ENCODE measurements at places on chromosomes 1 and 21.
A peak's percentile ranks its signal among the peaks of the same experiment; 100 is the strongest.

GRCh38 chr1:47972864-47973432 lies 24.2 kb downstream of the TRABD2B start:
- DNase-seq, result no peak

- DNase-seq, result peak; percentile 86
Measured at GRCh38 chr1:32240140-32240951, 6.7 kb upstream of the FAM167B start.

DNA sequence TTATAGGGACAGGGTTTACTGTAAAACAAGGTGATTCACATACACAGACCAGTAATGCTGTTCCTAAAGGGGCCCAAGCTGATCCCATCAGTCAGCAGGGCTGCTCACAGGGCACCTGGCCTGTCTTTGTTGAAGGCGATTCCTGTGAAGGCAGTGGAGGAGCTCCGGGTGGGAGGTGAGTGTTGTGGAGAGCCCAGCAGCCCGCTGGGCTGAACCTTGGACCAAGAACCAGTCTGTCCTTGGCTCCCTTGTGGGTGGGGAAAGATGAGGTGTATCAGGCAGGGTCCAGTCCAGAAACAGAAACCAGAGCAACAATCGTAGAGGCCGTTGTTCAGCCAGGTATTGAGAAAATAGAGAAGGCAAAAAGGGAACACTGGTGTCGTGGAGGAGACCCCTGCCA lies 12.5 kb downstream of the PDXK start:
- no peak for DNase-seq

- DNase-seq, result no peak
Measured at GRCh38 chr1:221756830-221757551, 15.1 kb upstream of the DUSP10 start.

DNA sequence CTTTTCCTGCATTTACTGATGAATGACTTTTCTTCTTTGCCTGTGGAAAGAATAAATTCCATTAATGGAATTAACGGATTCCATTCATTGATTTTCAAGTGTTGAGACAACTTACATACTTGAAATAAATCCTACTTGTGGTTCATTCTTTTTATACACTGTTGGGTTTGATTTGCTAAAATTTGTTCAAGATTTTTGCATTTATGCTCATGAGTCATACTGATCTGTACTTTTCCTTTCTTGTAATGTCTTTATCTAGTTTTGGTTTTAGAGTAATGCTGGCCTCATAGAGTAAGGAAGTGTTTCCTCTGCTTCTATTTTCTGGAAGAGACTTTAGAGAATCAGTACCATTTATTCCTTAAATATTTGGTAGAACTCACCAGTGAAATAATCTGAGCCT lies 14.4 kb downstream of the UROD start:
- no peak for DNase-seq

- DNase-seq, result no peak
Measured at GRCh38 chr1:72366466-72366865, 84.1 kb upstream of the NEGR1 start.

DNA sequence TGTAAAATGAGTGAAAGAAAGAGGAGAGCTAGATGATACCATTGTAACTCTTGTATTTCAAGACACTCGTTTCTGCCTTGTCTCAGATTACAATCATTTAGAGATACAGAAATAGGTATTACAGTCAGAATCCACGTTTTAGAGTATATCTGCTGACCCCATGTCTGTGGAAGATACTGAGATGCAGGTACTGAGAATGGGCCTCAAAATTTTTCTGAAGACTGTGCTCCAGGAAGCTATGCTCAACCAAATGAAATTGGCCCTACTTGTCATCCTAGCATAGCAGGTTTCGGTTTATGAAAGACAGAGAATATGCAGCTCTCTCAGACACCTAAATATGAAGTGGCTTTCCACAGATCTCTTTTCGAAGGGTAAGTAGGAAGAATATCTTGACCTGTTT lies 6.0 kb upstream of the WARS2 start:
- DNase-seq, result no peak

GRCh38 chr1:36091141-36091540 lies 2.4 kb downstream of the ADPRS start:
- DNase-seq, result no peak

DNA sequence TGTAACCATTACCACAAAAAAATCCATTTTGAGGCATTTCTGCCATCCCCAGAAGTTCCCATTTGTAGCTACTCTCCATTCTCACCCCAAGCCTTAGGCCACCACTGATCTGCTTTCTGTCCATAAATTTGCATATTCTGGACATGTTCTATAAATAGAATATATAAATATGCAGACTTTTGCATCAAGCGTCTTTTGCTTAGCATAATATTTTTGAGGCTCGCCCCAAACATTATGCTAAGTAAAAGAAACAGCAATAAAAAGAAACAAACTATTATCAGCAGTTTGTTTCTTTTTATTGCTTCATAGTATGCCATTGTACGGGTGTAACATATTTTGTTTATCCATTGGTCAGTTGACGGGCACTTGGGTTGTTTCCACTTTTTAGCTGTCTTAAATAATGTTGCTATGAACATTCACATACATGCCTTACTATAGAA lies 7.9 kb downstream of the TFAP2E start:
- no peak for DNase-seq

DNA sequence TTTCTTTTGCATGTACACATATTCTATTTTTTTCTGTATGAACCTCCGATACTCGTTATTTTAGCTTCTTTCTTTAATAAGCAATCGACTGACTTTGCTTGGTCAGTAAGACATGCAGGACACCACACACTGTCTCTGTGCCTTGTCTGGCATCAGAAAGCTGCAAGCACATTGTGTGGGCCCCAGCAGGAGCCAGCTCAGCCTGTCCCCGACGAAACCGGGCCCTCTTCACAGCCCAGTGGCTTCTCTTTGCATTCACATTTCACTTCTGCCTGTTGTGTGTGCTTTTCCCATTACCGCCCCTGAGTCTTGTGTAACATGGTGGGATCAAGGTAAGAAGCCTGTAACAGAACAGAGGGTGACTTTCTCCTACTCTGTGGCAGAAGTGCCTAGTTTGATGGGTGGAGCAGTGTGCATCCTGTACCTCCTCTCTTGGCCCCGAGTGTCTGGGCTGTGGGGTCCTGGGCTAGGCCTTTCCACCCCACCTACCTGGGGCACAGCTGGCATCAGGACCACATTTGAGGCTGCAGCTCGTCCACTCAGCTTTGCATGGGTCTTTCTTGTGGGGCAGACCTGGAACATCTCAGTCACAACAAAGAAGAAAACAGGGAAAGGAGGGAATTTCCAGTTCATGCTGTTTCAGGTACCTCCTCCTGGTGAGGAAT lies 118.9 kb upstream of the COL6A1 start:
- DNase-seq, result no peak

GRCh38 chr1:59814180-59814900 lies 409 bp upstream of the HOOK1 start:
- DNase-seq, result peak; percentile 77

GRCh38 chr1:27307874-27308598 lies 13.9 kb upstream of the TMEM222 start:
- no peak for DNase-seq

GRCh38 chr21:43805275-43805800 lies 16.0 kb downstream of the RRP1 start:
- DNase-seq, result no peak

- no peak for DNase-seq
Measured at GRCh38 chr1:169886931-169887330, 6.8 kb downstream of the SCYL3 start.

GRCh38 chr1:94273111-94273510 lies 35.7 kb upstream of the ARHGAP29 start:
- no peak for DNase-seq

DNA sequence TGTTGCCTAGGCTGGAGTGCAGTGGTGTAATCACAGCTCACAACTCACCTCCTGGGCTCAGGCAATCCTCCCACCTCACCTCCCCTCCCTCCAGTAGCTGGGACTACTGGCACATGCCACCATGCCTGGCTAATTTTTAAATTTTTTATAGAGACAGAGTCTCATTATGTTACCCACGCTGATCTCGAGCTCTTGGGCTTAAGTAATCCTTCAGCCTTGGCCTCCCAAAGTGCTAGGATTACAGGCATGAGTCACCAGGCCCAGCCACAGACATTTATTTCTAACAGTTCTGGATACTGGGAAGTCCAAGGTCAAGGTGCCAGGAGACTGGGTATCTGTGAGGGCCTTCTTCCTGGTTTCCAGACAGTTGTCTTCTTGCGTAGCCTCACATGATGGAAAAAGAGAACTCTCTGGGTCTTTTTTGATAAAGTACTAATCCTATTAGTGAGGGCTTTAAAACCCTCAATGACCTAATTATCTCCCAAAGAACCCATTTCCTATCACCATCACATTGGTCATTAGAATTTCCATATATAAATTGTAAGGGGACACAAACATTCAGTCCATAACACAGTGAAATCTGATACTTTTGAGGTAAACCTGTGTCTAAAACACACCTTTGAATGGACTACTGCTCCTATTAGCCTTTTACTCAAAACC lies 67.9 kb downstream of the PHACTR4 start:
- DNase-seq, result no peak

- DNase-seq, result no peak
Measured at GRCh38 chr1:43930168-43930948, 3.2 kb upstream of the ARTN start.

- peak; percentile 59 for DNase-seq
Measured at GRCh38 chr1:17405898-17406759, 33.3 kb downstream of the RCC2 start.

- no peak for DNase-seq
Measured at GRCh38 chr1:113040041-113040440, 33.0 kb upstream of the LRIG2 start.

DNA sequence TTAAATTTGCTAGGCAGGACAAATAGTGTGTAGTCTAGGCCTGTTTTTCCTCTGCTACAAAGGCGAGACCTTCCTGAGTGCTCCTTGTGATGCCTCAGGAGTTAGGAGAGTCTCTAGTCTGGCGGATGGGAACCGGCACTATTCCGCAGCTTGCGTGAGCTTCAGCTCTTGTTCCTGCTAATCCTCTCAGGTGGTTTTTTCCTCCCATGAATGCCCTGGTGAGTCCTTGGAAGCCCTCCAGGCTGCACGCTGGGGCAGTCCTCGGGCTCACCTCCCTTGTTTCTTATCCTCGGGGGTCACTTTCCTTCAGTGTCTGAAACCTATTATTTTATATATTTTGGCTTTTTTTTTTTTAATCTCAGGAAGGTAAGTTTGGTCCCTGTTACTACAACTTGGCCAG lies 28.2 kb downstream of the UTS2 start:
- no peak for DNase-seq

- DNase-seq, result no peak
Measured at GRCh38 chr21:21973806-21974205, 975.6 kb downstream of the NCAM2 start.

- DNase-seq, result no peak
Measured at GRCh38 chr1:218611916-218612585, 266.9 kb downstream of the TGFB2 start.

- peak; percentile 14 for DNase-seq
Measured at GRCh38 chr21:15841856-15842564, 112.2 kb downstream of the USP25 start.

DNA sequence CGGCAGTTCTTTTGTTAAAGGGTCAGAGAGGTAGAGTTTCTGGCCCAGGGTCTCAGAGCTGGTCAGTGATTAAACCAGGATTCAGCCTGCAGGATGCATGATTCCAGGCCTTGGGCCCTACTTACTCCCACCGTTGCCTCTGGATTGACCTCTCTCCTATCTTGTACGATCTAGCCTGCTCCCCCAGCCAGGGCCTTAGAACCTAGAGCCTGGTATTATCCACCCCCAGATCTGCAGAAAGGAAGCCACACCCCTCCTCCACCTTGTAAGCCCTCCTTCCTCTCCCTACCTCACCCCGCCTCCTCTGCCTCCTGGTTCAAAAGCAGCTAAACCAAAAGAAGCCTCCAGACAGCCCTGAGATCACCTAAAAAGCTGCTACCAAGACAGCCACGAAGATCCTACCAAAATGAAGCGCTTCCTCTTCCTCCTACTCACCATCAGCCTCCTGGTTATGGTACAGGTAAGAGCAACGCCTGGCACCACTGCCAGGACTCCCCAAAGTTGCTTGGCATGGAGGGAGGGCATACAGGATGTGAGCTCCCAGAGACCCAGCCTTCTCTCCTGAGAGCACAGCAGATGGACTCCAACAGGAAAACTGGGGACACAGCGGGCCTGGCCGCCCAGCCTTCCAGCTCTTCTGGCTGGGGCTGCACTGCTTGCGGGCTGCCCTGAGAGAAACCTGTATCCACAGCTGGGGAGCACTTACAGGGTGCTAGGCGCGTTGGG lies at the start of gene CD52:
CD52 (plus strand) TSS at position 347 of the 726 bp plus-strand sequence; CDS start at position 407, 60 bp downstream.
- no peak for DNase-seq

- no peak for DNase-seq
Measured at GRCh38 chr1:150178548-150178947, 28.8 kb downstream of the PLEKHO1 start.

GRCh38 chr1:156804026-156804425 lies 12.6 kb downstream of the SH2D2A start:
- DNase-seq, result no peak

- DNase-seq, result peak; percentile 65
Measured at GRCh38 chr1:32014199-32014947, 705 bp downstream of the KHDRBS1 start.

All from lung (tissue), 17 donors.